ENCODE measurements at places on chromosomes 4 and X.

GRCh38 chr4:89665662-89666061, 171.3 kb downstream of the SNCA start:
- DNase-seq = no peak

DNA sequence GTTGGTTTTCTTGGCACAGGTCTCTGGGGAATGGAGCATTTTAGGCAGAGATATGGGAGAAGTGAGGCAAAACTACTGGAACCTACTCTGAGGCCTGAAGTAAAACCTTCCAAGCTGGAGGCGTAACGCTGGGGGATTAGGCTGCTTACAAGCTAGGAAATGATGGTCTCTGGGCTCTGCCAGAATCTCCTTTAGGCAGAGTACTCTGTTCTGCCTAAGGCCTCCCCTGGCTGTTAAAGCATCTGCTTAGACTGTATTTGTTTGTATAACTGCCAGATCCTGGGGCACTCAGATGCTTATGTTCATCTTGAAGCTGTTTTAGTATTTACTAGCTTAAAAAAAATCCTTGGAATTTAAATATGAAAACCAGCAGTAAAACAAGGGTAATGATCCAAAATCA, 822.2 kb downstream of the RPA4 start:
- no peak for DNase-seq

- no peak for DNase-seq
Observed at GRCh38 chrX:100407784-100408712, 2.0 kb downstream of the PCDH19 start.

DNA sequence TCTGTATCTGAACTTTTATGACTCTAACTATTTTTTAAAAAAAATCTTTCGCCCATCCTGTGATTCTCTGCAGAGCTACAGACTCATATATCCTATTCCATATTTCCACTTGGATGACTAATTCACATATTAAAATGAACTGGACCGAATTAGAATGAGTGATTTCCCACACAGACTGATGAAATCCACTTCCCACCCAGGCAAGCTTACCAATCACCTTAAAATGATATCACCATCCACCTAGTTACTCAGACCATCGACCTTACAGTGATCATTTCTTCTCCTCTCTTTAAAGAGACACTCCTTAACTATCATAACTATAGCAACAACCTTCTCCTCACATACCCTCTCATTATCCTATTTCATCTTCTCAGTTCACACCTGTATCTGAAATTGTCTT, 34.1 kb upstream of the GUCY1B1 start:
- DNase-seq = no peak

GRCh38 chr4:23135792-23136645, 443.3 kb downstream of the GBA3 start:
- no peak for DNase-seq

GRCh38 chr4:94516999-94517398, 65.3 kb downstream of the PDLIM5 start:
- DNase-seq = no peak

DNA sequence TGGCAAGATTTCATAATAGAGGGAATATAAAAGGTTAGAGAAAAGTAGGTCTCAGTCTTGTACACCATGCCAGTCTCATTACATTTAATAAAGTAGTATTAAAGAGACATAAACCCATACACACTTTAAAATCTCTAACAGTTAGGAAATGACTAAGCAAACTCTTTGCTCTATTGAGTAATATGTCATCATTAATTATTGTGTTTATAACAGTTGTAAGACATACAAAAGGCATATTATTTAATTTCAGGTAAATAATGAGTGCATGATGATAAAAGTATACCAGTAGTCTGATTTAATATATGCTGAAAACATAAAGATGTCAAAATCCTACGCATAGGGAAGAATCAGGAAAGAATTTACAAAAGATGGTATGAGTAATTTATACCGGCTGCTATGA, 31.0 kb upstream of the FGG start:
- no peak for DNase-seq

- no peak for DNase-seq
Observed at GRCh38 chr4:105280338-105281123, 133.9 kb downstream of the TET2 start.

DNA sequence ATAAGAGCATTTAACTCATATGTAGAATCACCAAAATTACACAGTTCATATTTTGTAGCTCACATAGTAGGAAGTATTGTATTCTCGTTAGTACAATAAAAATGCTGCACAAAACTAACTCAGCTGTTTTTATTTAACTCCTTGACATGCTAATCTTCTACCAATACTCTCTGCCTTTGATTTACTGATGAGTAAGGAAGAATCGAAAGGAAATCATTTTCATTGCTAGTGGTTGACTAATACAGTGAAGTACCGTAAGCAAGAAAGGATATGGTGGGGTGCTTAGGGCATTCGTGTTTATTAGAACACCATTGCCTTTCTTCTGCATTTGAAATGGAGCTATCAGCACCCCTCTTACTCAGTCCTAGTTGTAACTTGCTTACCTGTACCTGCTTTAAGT, 1239.1 kb upstream of the TENM3 start:
- no peak for DNase-seq

DNA sequence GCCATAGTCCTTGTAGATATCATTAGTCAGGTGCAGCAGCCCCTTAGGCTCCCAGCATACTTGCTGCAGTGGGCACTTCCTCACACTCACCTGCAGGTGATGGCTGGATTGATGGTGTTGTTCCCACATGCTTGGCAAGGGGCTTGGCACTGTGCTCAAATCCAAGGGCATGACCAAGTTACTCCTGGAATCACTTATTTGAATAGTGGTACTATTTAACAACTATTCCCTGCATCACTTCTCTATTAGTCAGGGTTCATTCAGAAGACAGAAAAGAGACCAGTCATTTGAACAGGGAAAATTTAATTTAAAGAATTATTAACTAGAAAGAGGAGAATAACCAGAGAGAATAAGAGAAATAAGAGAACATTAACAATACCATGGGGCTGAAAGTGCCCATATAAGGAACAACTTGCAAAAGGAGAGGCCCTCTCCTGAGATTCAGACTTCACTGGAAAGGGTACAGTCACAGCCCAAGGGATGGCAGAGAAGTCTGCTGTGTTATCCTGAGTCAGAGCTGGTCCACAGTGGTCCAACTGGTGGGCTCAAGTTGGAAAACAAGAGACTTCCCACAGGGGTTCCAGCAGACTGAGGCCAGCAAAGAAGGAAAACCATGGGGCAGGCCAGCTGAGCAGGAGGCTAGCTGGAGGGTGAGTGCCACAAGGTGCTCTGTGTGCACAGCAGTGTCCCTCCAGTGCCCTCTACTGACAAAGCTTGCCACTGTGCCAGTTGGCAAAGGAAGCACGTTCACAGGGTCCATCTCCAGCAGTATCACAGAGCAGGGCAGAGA, 9.8 kb downstream of the SPP1 start:
- DNase-seq = no peak

- DNase-seq = no peak
Observed at GRCh38 chrX:150696331-150696730, 3.1 kb downstream of the MTMR1 start.

DNA sequence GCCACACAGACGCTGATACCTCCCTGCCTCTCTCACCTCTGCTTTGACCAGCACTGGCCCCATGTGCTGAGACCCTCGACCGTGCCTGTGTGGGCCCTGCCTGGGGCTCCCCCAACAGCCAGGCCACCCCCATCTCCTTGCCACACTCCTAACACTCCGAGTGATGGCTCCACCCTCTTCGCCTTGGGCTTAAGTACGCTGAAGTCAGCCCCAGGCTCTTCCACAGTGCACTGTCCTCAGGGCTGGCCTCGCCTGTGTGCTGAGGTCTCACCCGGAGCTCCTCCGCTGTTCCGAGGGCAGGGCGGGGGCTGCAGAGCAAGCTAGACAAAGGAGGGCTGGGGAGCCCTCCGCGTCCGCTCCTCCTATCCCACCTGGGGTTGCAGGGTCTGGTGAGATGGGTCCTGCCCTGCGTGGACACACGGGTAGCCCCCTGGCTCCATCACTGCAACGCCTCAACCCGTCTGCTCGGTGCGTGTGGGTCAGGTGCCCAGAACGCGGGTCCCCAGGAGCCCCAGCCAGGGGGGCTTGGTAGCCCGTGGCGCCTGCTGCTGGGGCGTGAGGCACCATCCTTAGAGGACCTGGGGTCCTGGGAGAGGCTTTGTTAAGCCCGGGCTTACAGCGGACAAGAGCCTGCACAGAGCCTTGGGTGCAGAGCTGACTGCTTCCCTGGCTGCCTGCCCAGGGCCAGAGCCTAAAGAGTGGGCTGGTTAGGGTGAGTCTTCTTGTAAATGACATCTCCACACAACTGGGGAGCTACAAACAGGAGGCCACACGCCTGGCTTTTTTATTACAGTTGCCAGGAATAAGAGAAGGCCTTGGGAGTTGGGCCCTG, 42.6 kb upstream of the NKX1-1 start:
- no peak for DNase-seq

DNA sequence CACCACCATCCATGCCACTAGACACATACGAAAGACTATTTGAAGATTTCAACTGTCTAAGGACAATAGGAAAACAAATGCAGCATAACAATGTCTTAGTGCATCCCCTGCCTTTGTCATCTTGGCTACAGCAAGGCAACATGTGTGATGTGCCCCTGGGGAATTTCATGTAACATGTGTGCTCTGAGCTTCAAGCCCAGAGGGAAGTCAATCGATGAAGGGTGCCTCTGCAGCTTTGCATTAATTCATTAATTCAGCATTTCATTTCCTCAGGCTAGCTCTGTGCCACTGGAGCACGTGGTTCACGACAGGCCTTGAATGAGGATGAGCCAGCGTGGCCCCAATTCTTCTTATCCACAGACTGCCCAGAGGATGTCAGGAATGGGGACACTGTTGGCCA, 253.9 kb upstream of the GPC4 start:
- no peak for DNase-seq

- DNase-seq = no peak
Observed at GRCh38 chr4:105276361-105277104, 129.9 kb downstream of the TET2 start.

- DNase-seq = no peak
Observed at GRCh38 chr4:61933527-61933926, 733.4 kb downstream of the ADGRL3 start.

DNA sequence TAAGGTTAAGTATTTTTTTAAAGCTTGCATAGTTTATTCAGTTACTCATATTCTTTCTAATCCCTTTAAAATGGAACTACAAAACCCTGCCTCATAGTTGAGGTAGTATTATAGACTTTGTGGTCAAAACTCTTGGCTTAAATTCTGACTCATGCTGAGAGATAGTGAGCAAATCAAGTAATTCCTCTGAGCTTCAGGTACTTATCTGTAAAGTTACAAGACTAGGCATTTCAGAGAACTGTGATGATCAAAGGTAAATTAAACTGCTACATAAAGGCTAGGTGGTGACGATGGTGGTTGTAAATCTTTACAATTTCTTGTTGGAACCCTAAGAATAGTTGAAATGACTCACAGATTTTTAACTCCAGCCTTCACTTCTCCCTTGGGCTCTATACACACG, 3.2 kb upstream of the CLOCK start:
- DNase-seq = no peak

DNA sequence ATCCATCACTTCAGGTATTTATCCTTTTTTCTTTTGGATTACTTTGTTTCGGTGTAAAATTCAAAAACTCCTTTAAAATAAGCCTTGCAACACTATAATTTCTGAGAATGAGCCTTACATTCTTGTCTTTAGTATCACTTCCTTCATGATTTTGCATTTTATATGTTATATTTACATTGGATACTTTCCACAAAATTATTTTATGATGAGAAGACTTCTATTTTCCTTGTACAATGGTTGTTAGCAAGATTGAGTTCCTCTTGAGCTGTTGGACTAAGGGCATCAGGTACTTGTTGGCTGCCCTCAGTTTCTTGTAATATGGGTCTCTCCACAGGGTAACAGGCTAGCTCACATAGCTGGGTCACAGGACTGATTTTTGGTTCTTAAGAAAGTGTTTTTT, 22.7 kb upstream of the HPGDS start:
- no peak for DNase-seq

GRCh38 chr4:23889814-23890341, at the start of gene PPARGC1A:
PPARGC1A (minus strand) TSS chr4:23890047; CDS start chr4:23889957, 90 bp downstream.
- no peak for DNase-seq

- DNase-seq = no peak
Observed at GRCh38 chr4:61425315-61425714, 225.2 kb downstream of the ADGRL3 start.

DNA sequence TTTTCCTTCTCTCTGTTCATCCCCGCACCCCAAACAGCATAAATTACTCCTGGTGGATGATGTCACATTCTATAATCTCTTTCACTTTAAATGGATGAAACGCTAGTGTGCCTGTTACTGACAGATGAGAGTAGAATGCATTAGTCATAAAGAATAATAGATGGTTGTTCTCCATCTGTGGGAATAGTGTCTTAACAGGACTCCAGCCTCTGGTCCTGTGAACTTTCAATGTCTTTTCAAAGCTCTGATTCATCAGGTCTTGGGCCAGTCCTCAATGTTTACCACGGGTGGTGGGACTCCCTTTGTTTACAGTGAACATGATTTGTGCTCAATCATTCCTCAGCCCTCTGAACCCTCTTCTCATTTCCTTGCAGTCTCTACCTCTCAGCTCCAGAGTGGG, 182.6 kb downstream of the GABRB1 start:
- no peak for DNase-seq

- DNase-seq = no peak
Observed at GRCh38 chrX:78181307-78181706, 41.9 kb upstream of the TAF9B start.

DNA sequence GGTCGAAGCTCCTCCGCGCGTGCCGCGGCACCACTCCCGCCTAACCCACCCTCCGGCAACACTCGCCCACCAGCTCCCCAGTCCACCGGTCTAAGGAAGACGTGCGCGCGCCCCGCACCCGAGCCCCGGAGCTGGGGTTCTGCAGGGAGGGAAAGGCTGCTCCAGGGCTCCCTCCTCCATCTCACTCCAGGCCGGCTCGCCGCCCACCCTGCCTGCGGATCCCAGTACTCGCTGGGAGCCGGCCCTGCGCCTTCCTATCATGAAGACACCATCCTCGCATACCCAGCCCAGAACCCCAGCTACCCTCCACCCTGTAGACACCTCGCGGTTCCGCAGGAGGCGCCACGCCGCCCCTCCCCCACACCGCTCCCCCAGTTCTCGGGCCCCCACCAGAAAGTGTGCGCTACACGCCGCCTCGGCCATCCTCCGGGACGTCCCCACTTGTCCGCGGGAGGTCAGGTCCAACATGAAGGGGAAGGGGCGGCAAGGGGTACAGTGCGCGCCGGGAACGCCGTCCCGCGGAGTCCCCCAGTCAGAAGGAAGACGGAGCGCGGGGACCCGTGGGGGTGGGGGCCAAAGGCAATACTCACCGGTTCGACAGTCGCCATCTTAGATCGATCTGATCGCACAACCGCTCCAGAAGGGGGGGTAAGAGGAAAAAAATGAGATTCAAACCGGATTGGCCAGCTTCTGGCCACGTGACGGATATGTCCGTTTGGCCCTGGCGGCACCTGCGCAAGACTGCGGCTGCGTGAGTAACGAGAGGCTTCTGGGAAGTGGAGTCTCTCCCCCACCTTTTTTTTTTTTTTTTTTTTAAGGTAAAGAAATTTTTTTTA, at the start of gene EIF4E:
EIF4E (minus strand) TSS at position 629 of the 836 bp plus-strand sequence; CDS start at position 608, 21 bp downstream.
- no peak for DNase-seq

GRCh38 chr4:135144498-135144897, 942.9 kb upstream of the PABPC4L start:
- DNase-seq = no peak

GRCh38 chr4:14607578-14607977, 394.7 kb upstream of the CPEB2 start:
- DNase-seq = no peak

- no peak for DNase-seq
Observed at GRCh38 chr4:68077737-68078136, 51.9 kb downstream of the TMPRSS11F start.
